ENCODE measurements at places on chromosomes 6 and 20.
A peak's percentile ranks its signal among the peaks of the same experiment; 100 is the strongest.

DNA sequence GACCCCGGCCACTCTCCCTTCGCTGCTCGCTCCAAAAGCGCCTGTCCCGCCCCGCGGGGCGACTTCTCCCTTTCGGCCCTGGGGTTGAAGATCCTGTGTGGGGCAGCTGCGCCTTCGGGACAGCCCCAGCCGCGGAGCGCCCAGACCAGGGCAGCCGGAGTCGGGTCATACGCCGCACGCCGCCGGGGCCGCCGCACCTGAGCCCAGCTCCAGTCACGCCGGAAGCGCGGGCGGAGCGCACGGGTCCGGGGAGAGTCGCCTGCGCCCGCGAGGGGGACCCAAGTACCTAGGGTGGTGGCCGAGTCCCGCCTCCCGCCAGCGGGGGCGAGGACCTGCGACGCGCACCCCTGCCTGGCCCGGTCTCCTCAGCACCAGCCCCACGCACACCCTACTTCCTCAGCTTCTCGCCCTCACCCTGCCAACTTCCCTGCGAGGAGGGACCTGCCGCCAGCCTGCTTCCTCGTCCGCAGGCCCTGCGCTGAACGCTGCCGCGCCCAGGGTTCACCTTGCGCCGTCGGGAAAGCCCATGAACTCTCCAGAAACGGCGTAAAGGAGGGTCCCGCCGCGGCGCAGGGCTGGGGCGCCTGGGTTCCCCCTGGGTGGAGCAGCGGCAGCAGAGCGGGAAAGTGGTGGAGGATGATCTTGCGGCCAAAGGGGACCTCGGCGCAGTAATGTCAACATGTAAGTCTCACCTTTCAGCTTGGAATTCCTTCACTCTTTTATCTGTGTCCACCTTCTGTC, at the start of gene ADGRG6:
TSS of gene ADGRG6 (plus strand) at position 357 of the 741 bp plus-strand sequence. CDS start at position 680, 323 bp downstream.
- peak; percentile 58 for ATAC-seq

- peak; percentile 6 for ATAC-seq
Measured at GRCh38 chr6:166955865-166956443, 396 bp downstream of the RNASET2 start.

DNA sequence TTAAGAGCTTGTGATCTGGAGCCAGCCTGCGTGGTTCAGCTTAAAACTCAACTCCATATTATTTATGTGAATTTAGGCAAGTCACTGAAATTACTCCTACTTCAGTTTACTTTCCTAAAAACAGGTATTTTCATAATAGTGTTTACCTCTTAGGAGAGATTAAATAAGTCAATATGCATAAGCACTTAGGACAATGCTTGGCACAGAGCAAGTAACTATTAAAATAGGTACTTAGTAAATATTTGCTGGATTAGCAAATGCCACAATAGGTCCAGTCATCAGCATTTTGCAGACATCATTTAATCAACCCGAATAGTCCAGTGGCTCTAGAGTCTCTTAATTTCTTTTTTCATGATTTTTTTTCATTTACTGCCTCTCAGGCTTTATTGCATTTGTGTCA, 78.6 kb upstream of the PTPRK start:
- no peak for ATAC-seq

- ATAC-seq = no peak
Measured at GRCh38 chr6:112683926-112684325, 336.8 kb downstream of the RFPL4B start.

- ATAC-seq = peak; percentile 35
Measured at GRCh38 chr6:108748055-108748454, 100.2 kb upstream of the ARMC2 start.

GRCh38 chr6:45946887-45947286, 68.8 kb downstream of the CLIC5 start:
- ATAC-seq = no peak

GRCh38 chr6:54083287-54083686, 28.0 kb upstream of the MLIP start:
- no peak for ATAC-seq

DNA sequence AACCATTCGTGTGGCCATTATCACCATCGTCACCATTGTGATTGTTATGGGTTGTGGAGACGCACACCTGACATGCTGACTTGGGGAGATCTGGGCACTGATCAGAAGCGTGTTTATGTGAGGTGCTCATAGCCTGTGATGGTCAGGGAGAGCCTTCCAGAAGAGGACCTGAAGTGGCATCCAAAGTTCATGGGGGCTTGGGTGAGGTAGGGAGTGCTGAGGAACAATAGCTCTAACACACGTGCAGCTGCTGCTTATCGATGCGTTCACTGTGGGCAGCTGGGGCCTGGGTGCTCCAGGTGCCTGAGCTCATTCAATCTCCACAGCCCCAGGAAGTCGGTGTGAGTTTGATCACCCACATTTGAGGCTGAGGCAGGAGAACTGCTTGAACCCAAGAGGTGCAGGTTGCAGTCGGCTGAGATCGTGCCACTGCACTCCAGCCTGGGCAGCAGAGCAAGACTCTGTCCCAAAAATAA, 227.3 kb downstream of the PREX1 start:
- ATAC-seq = no peak

- no peak for ATAC-seq
Measured at GRCh38 chr6:42125231-42125630, 17.2 kb downstream of the C6orf132 start.

GRCh38 chr20:60224914-60225313, 266.7 kb downstream of the CDH26 start:
- no peak for ATAC-seq

Measured in activated CD4-positive, CD25-positive, alpha-beta regulatory T cell treated with anti-CD3 and anti-CD28 coated beads, Interleukin-2, amount 50 U/mL, for 24 hours (primary cell).